ENCODE measurements at places on chromosomes 11 and 22.

DNA sequence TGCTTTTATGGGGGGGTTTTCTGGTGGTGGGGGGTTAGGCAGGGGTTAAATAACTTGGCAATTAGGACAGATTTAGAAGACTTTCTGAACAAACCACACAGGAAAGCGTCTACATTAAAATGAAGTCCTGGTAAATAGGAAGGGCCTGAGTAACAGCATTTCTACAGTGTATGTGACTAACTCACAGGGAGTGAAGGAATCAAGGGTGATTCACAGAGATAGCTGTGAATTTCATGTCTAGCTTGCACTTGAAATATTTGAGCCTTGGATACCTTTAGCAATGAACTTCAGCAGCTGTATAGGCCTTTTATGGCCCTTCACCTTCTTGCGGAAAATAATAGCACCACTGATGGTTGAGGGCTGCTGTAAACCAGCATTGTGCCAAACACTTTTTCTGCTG, 26.1 kb upstream of the LDHA start:
- DNase-seq: no peak

DNA sequence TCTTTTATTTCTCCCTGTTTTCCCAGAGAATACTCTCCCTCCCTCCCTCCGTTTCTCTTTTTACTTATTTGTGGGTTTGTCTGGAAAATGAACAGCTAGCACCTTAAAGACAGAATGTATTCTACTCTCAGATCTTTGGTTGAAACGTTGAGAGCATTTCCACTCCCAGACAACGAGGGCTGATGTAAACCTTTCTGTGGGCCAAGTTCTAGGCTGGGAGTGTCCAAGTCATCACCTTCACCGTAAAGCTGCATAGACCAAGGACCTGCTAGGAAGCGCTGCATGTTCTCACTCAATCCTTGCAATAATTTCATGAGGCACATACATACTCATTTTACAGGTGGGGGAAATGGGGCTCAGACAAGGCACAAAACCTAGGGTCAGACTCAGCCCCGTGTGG, 32.4 kb downstream of the MYH9 start:
- DNase-seq: no peak

- DNase-seq: no peak
Observed at GRCh38 chr11:61173456-61173855, 12.2 kb upstream of the VPS37C start.

- peak; percentile 74 for DNase-seq
Observed at GRCh38 chr11:64723117-64723906, at the start of gene NRXN2. Gene NRXN2 (minus strand): TSS chr11:64723197. CDS start chr11:64713699, 9,498 bp downstream.

DNA sequence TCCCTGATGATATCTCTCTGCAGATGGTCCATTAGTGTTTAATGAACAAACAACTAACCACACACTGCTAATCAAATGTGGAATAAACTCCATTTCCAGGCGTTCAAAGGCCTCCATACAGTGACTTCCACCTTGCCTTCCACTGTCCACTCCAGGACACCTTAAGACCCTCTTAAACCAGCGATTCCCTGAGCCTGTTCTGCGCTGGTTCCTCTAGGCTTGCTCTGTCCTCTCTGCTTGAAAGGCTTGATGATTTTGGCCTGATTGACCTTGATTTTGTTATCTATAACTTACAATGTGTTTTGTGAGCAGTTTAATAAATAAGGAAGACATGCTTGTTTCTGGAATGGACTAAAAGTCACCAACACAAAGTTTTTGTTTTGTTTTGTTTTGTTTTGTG, 12.0 kb downstream of the OVCH2 start:
- no peak for DNase-seq

DNA sequence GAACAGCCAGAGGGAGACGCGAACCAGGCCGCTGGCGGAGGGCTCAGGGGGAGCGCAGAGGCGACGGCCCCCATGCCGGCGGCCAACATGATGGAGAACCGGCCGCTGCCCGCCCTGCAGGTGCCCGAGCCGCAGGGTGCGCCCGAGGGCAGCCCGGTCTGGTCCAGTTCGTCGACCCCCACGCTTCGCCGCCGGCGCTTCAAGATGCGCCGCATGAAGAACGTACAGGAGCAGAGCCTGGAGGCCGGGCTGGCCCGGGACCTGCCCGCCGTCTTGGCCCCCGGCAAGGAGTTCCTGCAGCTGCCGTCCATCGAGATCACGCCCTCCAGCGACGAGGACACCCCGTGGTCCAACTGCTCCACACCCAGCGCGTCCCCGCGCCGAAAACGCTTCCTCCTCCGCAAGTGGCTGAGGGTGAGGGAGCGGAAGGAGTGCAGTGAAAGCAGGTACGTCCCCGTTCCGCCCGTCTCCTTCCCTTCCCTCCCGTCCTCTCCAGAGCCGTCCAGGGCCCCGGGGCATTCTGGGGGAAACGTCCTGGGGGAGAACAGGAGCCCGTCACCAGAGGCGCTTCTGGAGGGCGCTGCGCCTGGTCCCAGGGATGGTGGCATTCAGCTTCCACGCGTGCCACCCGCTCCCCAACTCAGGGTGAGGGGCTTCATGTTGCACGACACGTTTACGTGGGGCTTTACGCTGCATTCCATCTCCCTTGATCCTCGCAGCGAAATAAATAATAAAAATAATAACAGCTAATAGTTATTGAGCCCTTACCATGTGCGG, 840 bp downstream of the GRAMD1B start:
- peak; percentile 43 for DNase-seq

DNA sequence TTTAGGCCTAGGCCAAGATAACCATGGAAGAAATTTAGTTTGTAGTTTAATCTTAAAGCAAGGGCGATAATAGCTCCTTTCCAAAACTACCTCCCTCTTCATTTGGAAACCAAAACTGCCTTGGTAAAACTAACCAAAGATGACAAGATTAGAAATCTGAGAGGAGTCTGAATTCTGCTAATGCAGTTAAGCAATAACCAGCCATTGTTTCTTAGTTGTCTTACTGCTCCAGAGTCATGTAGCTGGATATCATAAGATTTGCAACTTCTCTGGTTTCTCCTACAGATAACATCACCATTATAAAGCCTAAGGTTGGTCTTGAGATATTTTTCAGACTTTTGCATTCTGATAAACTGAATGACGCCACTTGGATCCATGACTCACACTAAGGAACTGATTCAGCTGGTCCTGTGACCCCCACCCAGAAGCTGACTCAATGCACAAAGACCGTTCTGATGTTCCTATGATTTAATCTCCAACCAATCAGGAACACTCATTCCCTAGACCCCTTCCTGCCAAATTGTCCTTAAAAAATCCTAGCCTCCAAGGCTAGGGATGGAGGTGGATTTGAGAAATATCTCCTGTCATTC, 200.8 kb downstream of the LUZP2 start:
- DNase-seq: no peak

GRCh38 chr11:102551169-102551781, 20.7 kb upstream of the MMP7 start:
- no peak for DNase-seq

GRCh38 chr11:35288817-35289541, 130.4 kb downstream of the SLC1A2 start:
- DNase-seq: no peak

- DNase-seq: no peak
Observed at GRCh38 chr11:7538031-7538430, 24.2 kb downstream of the PPFIBP2 start.

DNA sequence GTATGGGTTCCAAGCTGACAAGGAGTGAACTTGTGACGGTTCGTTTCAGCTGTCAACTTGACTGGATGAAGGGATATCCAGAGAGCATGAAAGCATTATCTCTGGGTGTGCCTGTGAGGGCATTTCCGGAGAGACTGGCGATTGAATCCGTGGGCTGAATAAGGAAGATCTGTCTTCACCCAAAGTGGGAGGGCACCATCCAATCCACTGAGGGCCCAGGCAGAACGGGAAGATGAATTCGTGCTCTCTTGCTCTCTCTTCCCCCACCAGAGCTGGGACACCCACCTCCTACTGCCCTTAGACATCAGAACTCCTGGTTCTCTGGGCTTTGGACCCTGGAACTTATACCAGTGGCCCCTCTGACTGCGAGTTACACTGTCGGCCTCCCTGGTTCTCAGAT, 15.5 kb upstream of the CD81 start:
- DNase-seq: no peak

DNA sequence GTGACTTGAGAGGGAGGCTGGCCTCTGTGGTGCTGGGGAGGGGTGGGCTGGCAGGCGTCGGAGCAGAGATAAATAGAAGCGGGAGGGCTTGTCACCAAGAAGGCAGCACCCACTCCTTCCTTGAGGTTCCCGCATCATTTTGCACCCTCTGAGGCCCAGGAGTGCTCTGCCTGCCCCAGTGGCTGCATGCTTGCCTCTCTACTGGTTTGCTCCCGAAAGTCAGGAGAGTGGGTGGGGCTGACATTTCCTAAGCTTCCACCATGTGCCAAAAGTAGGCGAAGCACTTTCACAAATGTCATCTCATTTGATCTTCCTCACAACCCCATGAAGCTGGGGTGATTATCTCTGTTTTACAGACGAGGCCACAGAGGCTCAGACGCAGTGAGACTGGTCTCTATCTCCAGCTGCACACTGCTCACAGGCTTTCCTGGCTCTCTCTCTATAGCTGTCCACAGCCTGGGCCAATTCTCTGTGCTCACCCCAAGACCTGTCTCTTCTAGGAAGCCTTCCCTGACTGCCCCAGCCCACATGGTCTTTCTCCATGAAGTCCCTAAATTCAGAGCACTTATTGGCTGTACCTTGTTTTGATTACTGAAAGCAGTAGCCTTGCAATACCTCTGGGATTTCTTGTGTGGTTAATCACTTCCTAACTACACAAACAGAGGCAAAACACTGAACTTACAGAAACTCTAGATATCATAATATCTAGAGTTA, 2.6 kb upstream of the UCP3 start:
- no peak for DNase-seq

- DNase-seq: no peak
Observed at GRCh38 chr22:22362936-22363335, 118.3 kb downstream of the VPREB1 start.

DNA sequence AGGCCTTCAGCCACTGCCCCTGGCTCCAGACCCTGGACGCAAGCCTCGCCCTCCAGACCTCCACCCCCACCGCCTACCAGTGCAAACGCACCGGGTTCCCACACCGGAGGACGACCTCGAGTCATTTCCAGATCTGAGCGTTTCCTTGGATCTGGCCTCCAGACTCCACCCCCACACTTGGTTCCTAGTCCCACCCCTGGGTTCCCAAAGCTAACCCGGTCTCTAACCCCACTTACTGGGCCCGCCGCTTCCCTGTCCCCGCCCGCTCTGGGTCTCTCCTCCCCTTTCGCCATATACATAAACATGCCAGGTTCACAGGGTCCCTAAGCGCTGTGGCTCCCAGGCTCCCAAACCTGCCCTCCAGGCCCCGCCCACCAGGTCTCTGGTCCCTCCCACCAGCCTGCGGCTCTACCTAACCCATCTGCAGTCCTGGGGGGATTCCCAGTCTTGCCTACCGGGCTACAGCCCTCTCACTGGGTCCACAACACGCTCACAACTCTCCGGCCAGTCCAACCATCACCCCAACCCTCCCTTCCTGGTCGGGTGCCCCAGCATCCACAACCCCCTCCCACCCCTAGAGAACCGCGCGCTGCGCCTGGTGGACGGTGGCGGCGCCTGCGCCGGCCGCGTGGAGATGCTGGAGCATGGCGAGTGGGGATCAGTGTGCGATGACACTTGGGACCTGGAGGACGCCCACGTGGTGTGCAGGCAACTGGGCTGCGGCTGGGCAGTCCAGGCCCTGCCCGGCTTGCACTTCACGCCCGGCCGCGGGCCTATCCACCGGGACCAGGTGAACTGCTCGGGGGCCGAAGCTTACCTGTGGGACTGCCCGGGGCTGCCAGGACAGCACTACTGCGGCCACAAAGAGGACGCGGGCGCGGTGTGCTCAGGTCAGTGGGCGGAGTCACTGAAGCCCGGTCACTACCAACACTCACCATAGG, 36.7 kb downstream of the CD6 start:
- no peak for DNase-seq

- DNase-seq: no peak
Observed at GRCh38 chr11:120326845-120327281, 1.8 kb downstream of the TLCD5 start.

GRCh38 chr11:45062974-45063635, 83.3 kb upstream of the PRDM11 start:
- no peak for DNase-seq

DNA sequence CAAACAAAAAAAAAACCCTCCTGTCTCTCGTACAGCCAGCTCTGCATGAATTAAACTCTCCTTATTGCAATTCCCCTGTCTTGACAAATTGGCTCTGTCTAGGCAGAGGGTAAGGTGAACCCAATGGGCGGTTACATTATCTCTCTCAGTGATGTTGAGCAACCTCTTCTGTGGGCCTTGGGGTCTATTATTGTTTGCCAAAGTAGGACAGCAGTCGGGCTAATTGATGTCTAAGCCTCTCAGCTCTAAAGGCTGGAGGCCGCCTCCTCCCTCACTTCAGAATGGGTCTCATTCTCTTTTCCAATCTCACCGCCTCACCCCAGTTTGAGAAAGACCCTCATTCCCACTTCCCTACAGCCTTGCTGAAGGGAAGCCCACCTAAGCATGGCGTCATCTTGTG, 1.3 kb upstream of the SLC25A45 start:
- DNase-seq: no peak

GRCh38 chr11:22680628-22681027, 14.2 kb downstream of the GAS2 start:
- DNase-seq: no peak

GRCh38 chr11:68099474-68100405, 21.4 kb downstream of the CHKA start:
- DNase-seq: no peak

DNA sequence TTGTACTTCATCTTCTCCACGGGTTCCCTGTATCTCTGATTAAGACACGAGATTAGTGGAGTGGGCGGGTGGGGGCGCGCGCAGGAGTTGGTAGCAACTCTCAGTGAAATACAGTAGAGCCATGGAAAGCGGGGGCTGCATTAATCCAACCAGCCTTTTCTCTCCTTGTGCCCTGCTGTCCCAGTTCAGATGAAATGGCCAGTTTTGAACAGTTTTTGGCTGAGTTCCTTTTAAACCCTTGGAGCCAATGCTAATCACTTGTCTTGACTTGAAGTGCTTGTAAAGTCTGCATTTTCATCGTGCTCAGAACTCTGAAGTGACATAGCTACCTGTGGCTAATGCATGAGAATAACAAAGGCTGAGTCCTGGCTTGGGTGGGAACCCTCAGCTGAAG, 734 bp upstream of the TMEM123 start:
- DNase-seq: no peak
